AG04450 (cell line): ENCODE measurements at places on chromosomes 7 and 10.

- DNase-seq, result no peak
Observed at GRCh38 chr10:122271076-122271475, at the start of gene BTBD16. Gene BTBD16, plus strand, starts transcription at chr10:122271296. Its CDS starts 3,786 bp downstream, at chr10:122275082.

DNA sequence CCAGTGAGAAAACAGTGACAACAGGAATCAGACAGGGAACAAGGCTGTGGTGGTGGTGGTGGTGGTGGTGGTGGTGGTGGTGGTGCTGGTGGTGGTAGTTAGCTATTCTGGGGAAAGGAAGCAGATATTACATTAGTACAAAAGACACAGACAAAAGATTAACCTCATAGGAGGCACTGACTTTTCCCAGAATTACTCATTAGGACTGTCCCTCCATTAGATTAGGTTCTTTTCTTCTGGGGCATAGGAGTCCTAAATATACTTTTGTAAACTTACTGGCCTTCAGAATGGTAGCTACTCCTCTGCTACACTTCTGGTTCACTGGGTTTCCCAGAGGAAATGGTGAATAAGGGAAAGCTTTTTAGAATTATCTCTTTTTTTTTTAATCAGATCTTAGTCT lies 156.6 kb upstream of the SEMA3D start:
- DNase-seq, result no peak

DNA sequence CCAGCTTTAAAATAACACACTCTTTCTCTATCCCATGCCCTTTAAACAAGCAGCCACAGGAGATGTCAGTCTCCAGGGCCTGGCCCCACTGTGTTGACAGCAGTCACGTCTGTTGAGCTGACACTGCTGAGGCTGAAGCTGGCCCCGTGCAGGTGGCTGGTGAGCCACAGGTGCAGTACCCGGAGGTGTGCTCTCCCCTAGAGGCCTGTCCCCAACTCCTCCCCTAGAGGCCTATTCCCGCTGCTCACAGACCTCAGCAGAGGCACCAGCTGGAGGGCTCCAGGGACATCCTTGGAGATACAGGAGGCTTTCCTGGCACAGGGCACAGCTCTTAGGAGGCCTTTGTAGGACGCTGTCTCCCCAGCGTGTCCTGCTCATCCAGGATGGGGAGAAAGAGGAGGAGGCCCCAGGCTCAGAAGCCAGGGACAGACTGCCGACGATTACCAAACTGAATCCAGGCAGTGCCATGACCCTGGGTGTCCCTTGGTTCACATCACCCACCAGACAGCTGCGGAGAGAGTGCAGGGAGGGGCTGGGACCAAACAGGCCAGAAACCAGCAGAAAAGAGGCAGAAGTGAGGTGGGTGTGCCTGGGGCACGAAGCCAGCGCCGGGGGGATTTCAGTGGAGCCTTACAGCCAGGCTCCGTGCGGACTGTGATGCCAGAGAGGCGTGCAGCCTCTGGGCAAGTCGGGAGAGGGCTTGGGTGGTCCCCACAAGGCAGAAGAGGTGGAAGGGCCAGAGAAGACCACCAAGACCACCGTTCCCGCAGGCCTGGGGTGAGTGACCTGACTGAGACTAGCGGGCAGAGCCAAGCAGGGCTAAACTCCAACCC lies 18.5 kb upstream of the TTYH3 start:
- DNase-seq, result no peak

DNA sequence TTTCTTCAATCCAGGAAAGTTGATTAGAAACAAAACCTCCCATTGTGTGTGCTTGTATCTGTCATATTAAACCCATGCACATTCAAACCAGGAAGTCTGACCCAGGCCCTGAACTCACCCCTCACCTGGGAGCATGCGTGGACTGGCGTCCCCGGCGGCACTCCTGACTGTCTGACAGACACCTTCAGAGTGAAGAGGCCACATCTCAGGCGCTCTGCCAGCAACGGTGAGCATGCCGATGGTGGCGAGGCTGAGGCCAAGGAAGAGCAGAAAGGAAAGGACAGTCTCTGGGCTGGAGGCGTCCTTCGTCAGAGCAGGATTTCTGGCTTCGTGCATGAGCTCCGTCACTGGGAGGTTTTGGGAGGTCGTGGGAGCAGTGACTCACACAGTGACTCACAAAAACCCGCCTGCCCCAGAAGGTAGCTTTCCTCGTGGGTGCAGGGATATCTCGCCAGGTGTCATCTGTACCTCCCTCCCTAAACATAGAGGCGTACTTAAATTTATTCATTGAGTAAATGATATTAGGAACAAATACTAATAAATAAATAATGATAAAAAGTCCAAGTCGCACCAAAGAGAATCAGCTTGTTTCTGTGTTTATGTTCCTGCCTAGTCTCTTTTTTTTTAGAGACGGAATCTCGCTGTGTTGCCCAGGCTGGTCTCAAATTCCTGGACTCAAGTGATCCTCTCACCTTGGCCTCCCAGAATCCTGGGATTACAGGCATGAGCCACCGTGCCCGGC lies 13.5 kb downstream of the IQCE start:
- DNase-seq, result no peak

DNA sequence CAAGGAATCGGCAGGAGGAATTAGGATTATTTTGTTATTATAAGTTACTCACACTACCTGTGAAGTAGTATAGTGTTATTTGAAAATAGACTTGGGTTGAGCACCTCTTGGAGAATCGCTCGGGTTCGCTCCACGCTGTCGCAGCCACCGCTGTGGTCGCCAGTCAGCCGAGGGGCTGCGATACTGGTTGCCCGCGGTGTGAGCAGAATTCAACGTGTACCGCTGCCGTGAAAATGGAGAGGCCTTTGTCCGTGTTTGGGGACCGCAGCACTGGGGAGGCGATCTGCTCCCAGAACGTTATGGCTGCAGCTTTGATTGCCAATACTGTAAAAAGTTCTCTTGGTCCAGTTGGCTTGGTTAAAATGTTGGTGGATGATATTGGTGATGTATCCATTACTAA lies 117.2 kb downstream of the C7orf25 start:
- no peak for DNase-seq

- no peak for DNase-seq
Observed at GRCh38 chr10:88841316-88842111, 10.1 kb downstream of the ANKRD22 start.

DNA sequence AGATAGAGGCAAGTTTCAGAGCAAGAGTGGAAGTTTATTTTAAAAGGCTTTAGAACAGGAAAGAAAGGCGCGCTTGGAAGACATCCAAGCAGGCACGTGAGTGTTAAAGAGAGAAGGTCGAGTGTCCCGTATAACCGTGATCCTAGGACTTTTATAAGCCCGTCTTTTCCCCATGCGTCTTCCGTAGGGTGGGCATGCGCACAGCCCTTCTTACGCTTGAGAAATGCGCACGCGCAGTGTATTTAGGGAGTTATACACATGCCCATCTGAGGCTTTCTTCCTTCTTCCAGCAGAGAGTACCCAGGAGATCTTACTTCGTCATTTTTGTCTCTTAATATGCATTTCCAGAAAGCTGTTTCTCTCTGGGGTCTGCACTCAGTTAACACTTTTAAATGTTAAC lies 52.4 kb downstream of the CALD1 start:
- no peak for DNase-seq

DNA sequence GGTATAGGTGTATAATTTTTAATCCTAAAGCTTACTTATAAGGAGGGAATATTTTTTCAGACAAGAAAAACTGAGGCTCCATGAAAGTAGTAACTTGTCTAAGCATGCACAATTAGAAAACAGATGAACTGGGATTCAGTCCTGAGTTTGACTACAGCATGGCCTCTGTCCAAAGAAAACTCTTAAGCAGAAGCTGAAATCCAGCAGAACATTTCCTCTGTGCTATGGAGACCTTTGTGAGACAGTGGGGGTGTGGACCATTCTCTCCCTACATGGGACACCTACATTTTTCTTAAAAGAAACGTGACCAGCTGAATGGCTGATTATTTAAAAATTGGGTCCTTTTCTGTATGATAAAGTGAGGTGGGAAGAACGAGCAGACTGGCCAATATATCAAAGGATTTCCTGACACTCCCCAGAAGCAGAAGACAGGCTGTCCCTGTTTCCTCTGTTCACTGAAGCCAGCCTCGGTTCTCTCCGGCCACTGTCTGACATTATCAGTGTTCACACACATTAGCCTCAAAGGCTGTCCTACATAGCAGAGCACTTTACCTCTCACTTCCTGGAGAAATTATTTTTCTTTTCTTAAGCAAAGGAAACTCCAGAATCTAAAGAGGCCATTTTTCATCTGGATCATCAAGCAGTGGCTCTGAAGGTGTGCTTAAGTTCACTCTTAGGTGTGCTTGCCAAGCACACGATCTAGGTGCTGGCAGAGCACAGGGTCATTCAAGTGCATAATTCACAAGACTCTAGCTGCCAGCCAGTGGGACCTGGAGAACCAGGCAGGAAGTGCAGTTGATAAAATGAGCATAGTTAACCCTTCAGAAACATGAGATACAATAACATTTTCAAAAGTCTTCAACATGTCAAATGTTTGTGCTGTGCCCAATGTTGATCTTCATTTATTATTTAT lies 40.4 kb upstream of the KIAA1217 start:
- no peak for DNase-seq

DNA sequence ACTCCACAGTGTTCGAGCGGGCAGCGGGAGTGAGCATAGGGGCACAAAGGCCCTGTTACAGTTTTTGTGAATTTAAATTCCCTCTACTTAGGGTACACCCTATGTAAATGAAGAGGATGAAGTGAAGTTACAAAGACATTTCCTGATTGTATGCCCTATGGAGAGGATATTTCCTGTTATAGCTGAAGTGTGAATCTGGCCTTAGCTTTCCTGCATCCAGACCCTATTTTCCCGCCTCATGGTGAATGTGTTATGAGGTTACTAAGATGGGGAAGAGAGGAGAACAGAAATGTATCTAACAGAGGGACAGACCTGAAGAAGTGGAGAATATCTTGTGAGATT lies 37.8 kb upstream of the COMMD3 start:
- no peak for DNase-seq

- no peak for DNase-seq
Observed at GRCh38 chr10:62473241-62473640, 99.1 kb downstream of the ZNF365 start.

DNA sequence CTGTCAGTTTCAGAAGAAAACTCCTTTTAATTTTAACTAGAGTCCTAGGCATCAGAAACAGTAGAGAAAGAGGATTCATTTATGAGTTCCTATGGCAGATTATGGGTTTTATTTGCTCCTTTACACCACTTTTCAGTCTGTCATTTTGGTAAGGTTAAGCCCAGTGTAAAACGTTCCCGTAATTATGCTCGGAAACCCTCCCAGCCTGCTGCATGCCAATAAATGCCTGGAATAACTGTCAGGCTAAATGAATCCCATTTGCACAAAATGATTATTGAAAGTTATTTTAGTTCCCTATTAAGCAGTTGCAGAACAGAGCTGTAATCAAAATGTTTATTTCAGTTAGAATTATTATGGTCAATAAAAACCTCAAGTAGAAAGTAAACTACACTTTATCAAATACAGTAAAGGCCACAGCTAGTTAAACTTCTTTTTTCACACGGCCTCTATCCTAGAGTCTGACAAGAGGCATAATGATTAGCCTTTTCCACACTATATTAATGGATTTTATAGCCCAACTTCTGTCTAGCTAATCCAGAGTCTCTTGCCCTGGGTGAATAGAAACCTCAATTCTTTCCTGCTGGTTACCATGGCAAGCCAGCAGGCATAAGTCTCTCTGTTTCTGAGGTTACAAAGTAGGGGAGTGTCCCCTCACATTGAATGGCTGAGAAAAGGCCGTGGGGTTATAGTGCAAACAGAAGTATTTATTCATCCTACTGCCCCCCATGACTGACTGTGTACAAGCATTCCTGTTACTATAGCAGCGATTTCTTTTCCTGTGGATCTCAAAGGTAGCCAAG lies 80.8 kb upstream of the NPVF start:
- DNase-seq, result no peak

DNA sequence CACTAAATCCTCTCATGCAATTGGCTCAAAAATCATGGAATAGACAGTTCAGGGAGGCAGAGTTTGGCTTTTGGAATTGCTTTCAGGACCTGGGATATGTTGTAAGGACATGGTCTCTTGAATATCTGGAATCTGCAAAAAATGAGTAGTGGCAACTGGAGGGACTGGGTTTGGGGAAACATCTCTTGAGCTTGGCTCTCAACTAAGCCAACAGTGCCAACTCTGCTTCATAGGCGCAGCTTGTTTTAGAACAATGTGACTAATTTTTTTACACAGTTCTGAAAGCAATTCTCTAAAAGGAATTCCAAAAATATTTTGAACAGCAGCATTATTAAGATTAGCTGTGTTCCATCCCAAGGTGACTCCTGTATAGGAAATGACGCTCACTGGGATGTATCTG lies 121.5 kb upstream of the DPP6 start:
- DNase-seq, result no peak

GRCh38 chr10:72782649-72783330 lies 90.8 kb downstream of the MCU start:
- DNase-seq, result no peak

DNA sequence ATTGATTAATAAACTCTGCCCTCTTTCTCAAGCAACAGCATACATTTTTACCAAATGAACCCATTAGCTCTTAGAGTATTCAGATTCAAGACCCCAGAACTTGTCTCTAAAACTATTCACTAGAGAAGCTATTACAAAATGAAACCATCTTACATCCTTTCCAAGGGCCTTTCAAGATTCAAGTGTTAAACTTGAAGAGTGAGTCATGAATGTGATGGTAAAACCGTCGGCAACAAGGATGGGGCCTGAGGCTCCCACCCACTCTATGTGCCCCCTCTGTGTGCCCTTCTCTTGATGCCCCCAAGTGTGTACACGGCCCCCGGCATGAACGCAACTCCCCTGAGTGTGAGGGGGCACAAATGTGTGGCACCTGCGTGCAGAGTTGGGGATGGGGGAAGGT lies 46.4 kb downstream of the SFMBT2 start:
- DNase-seq, result no peak

GRCh38 chr10:98472196-98472595 lies 25.5 kb upstream of the HPS1 start:
- DNase-seq, result no peak

DNA sequence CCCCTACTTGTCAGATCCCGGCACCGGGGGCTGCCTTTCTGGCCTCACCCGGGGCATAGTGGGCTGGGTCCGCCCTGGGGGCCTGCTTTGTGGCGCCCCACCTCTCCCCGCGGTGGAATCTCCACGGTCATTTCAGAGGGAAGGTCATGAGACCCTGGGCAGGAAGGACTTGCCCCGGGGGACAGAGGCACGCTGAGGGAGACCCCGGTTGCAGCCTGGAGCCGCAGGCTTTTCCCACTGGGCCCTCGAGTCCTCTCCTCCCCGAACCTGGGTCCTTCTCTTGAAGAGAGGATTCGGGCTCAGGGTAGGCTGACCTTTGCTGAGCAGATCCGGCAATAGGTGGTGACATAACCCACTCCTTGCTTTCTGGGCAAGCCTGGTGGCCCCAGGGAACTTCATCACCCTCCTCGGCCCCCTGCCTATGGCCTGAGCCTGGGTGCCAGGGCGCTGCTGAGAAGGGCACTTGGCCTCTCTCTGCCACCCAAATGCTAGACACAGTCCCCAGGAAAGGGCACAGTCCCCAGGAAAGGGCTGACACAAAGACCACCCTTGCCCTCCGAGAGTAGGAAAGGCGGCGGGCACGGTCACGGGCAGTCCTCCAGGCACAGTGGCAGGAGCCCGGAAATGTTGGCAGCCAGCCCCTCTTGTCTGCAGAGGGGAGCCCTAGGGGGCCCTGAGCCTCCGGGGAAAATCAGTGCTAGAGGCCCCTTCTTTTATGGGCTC lies 36.2 kb downstream of the FKBP6 start:
- no peak for DNase-seq
